ENCODE measurements at places on chromosomes 2 and 18.

- no peak for DNase-seq
Observed at GRCh38 chr2:9547262-9547991, 8.2 kb downstream of the ADAM17 start.

DNA sequence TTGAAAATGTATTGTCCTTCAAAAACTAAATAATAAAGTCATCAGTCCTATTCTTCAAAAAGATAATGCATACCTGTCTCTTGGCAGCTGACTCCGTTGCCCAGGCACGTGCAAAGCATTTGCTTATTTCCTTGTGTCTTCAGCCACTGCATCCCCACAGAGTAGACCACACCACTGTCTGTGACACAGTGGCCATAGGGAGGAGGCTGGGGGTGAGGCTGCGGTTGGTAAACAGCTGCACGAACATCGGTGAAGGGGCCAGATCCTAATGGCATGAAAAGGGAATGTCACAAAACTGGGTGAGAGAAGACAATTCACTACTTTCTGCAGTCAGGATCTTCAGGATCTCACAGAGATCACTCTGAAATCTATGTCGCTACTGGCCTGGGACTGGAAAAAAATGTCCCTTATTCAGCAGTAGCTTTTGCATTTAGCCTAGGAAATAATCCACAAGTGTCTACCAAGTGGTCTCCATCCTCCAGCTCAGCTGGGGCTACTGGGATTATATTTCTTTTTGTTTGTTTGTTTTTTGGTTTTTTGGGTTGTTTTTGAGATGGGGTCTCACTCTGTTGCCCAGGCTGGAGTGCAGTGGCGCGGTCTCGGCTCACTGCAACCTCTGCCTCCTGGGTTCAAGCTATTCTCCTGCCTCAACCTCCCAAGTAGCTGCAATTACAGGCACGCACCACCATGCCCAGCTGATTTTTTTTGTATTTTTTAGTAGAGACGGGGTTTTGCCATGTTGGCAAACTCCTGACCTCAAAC is 10.7 kb downstream of the FN1 start:
- no peak for DNase-seq

DNA sequence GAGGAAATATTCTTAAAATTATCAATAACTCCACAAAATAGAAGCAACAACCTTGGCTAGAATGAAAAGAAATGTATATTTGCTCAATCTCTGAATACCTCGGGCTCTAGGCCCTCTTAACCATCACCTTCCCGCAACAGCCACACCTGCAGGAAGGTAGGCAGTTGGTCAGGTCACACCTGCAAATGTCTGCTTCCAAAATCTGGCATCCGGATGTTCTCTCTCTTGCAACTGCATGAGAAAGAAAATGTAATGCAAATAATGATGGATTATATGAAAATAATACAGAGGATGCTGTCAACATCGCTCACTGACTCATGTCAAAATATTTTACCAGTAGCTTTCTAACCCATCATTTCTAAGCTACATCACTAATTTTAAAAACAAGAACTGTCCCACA is 148.3 kb downstream of the SATB2 start:
- no peak for DNase-seq

GRCh38 chr2:215772003-215772402 is 241.3 kb downstream of the MREG start:
- no peak for DNase-seq

GRCh38 chr2:102844911-102845310 is 83.1 kb downstream of the TMEM182 start:
- DNase-seq = no peak

DNA sequence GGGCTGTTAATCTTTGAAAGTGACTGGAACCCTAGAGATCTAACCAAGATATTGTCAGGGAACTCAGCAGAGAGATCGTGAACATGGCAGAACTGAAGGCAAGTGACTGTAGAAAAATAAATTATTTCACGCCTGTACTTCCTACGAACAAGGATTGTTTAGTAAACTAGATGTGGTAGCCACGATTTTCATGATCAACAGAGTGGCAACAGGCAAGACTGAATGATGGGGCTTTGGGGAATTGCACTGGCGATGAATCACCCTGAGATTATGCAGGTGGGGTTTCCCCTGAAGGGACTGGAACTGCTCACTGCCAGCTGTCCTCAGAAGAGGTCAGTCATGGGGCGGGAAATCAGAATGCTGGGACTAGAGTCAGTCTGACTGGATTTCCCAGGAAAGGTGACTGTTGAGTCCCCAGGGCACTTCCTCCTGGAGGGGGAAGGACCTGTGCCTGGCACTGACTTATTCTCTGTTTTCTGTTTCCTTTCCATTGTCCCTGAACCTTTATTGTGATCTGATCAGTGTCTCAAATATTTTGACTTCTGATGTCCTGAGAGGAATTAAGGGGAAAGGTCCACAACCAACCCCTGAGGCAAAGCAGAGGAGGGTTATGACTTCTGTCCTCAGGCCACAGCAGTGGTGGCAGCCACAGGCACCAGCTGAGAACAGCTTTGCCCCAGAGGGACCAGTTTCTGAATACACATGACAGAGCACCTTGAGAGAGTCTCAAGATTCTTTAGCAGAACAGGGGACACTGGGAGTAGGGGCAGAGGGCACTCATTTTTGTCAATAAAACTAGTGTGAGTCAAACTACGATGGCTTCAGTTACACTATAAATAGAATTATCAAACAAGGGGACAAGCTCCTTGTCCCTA is 70.0 kb downstream of the NAB1 start:
- no peak for DNase-seq

DNA sequence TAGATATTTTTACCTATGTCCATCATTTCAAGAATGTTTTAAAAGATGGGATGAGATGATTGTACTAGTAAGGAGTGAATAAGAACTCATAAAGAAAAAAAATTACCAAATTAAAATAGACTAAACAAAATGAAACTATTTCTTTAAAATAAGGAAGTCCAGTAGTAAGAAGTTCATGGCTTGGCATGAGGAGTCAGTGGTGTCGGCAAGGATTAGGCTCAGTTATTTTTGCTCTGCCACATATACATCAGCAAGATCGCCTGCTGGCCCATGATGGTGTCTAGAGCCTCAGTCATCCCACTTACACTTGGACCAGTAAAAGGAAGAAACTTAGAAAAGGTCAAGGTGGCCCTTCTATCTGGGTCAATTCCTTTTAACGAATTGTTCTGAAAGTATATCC is 300.9 kb upstream of the SLC8A1 start:
- DNase-seq = no peak

- DNase-seq = no peak
Observed at GRCh38 chr2:239169311-239170048, 231.3 kb downstream of the HDAC4 start.

- DNase-seq = no peak
Observed at GRCh38 chr18:31049189-31049588, 6.6 kb upstream of the DSC3 start.

- DNase-seq = no peak
Observed at GRCh38 chr18:48953104-48953706, 2.4 kb upstream of the SMAD7 start.
